Thyroid gland (tissue), 4 donors: ENCODE measurements at places on chromosomes 2 and 18.

GRCh38 chr2:242053921-242054320 is 184.4 kb downstream of the RTP5 start:
- DNase-seq: no peak

DNA sequence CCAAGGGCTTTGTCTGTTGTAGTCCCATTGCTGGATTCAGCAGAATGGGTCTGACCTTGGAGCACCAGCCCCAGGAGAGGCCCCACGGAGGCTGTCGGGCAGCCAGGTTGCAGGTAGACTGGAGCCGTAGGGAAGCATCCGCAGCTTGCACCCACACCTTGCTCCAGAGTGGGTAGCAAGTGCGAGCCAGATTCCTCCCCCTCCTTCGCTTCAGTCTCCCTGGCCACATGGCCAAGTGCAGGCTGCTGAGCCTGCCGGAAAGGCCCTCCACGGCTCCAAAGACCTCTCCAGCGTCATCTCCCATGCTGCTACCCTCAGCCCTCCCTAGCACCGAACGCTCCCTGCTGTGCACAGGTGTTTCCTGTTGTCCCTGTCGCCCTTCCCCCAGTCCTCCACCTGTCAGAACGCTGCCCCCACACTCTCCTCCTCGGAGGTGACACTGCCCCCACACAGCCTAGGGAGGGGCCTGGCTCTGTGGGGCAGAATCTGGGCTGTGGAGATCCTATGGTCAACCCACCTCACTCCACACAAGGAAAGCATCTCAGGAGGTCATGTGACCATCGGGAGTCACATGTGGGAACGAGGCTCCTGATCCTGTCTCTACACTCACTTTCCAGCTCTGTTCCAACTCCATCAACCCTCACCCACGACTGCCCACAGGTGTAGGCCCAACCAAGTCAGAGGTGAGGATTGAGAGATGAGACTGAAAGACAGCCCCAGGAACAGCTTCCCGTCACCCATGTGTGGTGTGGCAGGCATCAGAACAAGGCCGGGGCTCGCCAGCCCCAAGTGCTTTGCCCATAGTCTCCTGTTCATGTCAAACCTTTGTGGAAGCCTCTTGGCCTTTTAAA is 8.3 kb downstream of the KCNF1 start:
- DNase-seq: no peak

DNA sequence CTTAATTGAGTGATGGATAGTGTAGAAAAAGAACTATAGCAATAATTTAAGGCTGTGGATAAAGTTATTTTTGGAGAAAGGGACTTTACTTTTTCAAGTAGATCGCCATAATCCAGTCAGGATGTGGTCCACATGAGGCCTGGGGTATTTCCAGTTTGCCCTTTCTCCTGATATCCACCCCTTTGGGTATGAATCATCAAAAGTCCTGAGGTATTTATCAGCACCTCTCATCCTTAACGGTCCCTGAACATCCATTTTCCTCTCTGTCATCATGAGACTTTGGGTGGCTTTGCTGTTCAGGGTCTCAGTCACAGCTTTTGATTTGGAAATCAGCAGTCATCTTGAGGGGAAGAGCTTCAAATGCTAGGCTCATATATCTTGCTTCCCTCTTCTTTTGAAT is 39.3 kb upstream of the ELAC1 start:
- no peak for DNase-seq

- no peak for DNase-seq
Observed at GRCh38 chr18:71242981-71243380, 954.1 kb downstream of the SOCS6 start.

- peak; percentile 63 for DNase-seq
Observed at GRCh38 chr18:11689669-11690565, 853 bp downstream of the GNAL start.

- peak; percentile 97 for DNase-seq
Observed at GRCh38 chr2:217928324-217929181, 74.2 kb downstream of the TNS1 start.

DNA sequence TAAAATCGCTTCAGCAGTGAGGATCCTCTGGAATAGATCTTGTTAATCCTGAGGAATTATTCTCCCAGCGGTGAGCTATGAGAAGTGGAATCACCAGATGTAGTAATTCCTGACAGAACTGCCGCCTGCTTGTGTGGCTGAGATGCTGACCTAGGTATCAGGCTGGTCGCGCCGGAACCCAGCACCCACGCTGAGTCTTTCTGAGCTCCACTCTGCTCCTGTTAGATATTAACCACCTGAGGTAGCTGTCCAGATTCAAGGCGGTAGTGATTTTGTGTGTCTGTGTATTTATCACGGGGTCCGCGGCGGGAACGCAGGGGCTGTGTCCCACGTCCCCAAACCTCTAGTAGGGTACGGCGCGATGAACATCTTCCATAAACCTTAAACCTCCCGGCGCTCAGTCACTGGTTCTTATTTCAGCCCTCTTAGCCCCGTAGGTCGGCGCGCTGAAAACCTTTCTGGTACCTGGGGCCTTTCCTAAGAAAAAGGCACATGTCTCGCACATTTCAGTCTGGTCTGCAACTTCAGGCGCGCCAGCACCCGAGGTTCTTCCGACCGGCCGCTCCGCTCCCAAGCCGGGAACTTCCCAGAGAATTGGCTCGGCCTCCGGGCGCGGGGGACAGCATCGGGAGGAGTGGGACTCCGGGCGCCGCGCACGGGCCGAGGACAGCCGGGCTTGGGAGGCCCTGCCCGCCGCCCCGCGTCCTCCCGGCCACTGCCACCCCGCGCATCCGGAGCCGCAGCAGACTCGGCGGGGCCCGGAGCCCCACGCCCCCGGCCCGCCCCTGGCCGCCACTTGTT is 542 bp upstream of the CNNM3 start:
- no peak for DNase-seq

DNA sequence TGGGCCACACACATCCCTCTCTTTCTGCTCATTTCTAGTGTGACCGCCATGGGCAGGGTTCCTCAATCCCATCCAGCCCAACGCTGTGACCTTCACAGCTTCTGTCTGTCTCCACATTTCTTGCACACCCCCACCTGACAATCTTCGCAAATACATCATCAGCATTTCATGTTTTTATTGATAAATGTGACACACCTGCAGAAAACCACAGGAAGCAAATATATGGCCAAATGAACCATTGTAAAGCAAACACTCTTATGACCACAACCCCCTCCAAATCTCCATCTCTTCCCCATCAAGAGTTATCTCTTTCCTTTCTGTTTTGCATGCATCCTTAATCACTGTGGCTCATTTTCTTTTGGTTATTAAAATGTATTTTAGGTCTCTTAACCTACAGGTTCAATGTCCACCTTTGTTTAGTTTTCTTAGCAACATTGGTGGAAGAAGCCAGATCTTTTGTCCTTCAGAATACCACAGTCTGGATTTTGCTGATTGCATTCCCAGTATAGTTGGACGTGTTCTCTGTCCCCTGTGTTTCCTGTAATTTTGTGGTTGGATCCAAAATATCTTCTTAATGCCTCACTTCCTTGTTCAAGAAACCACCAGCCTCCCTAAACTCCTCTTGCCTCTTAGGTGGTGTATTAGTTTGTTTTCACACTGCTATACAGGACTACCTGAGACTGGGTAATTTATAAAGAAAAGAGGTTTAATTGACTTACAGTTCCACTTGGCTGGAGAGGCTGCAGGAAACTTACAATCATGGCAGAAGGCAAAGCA is 9.8 kb upstream of the NCK2 start:
- DNase-seq: no peak

DNA sequence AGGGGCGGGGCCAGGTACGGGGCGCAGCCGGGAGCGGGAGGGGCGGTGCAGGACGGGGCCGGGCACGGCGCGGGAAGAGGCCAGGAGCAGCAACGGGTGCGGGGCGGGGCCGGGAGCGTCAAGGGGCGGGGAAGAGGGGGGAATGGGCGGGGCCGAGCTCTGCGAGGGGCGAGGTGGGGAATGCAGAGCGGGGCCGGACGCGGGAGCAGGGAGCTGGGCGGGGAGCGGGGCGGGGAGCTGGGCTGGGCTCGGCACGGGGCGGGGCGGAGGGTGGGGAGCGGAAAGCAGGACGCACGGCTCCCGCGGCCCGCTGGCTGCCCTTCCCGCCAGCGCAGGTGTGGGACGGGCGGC is at the start of gene IMPA2:
IMPA2 (plus strand) TSS at position 316 of the 351 bp plus-strand sequence. CDS start 163 bp downstream, outside the sequence.
- no peak for DNase-seq

- DNase-seq: no peak
Observed at GRCh38 chr2:37711308-37711731, 39.9 kb upstream of the CDC42EP3 start.

- DNase-seq: no peak
Observed at GRCh38 chr2:196248467-196249094, 77.2 kb upstream of the STK17B start.

GRCh38 chr18:68186039-68186438 is 528.9 kb downstream of the TMX3 start:
- DNase-seq: no peak

DNA sequence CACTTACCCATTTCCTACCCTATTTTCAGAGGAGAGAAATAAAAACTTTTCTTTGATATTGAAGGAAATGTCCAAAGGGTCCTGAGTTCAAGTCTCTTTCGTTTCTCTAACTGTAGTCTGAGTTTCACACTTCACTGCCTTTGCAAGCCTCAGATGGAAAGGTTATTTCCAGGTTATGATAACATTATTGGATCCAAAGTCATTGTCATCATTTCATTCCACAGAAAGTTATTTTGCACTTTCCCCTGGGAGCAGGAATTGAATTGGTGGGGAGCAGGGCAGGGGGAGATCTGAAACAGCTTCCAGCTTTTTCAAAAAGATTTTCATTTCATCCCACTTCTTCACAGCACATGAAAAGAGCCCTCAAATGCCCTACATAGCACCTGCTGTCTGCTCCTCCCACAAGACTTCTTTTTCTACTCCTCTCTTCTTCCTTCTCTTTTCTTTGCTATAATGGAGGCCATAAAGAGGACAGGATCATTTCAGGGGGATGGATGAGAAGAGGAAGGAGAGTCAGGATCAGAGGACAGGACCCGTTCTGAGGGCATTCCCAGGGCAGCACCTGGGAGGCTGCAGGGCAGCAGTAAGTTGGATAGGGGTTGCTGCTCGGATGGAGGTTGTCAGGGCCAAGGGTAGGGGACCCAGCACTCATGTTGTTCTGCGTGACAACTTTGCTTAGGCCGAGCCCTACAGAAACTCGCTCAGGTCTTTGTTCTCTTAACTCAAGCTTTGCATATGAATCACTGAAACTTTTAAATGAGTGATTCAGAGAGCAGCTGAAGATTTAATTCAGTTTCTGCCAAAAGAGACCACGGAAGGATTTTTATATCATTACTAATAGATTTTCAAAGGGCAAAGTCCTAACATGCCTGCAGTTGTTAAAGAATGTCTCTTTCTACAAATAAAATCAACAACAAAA is 11.4 kb upstream of the GALNT5 start:
- DNase-seq: no peak

DNA sequence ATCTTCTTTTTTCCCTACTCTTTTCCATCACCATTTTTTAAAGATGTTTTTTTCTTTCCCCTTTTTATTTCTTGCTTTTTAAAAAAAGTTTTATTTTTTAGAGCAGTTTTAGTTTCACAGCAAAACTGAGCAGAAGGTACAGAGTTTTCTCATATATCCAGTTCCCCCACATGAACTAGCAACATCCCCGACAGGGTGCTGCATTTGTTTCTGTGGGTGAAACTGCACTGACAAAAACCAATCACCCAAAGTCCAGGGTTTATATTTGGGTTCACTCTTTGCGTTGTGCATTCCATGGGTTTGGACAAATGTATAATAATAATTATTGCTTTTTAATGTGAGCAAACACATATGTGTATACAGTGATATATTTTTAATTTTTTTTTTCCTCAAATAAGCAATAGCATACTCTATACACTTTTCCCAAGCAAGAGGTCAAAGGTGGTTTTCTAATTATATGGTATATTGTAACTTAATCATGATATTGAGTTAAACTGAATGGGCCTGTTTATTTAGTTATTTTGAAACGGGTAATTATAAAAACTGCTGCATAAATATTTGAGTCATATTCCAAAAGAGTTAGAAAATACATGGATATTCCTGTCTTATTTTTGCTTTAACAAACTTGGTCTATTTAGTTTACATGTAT is 50.3 kb downstream of the NCK2 start:
- DNase-seq: no peak

GRCh38 chr2:44939106-44940048 is 2.1 kb upstream of the SIX3 start:
- no peak for DNase-seq

DNA sequence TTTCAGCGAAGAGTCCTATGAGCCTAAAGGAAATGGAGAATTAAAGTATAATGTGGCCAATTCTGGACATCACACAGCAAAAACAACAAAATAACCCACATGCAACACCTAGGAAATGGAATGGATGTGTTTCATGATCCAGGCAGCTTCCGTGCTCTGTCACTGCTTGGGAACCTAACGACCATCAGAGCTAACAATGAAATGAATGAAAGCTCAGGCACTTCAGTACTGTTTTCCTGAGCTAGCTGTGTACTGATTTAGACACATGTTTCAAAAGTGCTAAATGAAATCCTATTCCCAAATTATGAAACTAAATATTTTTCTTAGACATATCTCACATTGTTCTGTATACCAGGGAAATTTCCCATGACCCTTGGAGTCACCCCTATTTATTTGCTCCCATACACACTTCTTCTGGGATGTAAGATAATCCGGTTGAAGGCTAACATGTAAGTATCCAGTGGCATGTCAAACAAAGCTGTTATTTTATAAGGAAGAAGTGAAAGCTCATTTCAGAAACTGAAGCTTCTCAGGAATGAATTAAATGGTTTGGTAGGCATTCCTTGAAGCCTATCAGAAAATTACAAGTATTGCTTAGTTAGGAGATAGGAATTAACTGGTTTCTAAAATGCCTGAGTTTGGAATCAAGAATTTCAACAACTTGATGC is 108.5 kb upstream of the RND3 start:
- DNase-seq: no peak

- peak; percentile 10 for DNase-seq
Observed at GRCh38 chr18:55781481-55781957, 193.5 kb upstream of the TCF4 start.

DNA sequence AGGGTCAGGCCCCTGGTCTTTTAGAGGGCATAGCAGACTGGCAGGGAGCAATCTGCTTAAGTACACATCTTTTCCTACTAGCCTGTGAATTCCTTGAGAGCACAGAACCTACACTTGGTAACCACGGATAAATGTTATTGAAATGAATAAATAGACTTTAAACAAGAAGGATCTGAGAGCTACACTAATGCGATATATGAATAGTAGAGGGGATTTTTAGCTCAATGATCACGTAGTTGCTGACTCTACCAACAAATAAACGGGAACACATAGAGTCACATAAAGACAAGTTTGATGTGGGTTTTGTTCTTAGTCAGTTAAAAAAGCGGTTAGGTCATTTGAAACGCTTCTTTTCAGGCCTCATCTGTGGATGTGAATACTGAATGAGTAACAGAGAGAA is 290.3 kb upstream of the CCDC68 start:
- no peak for DNase-seq

- DNase-seq: peak; percentile 8
Observed at GRCh38 chr2:205139822-205140463, 542.4 kb upstream of the NRP2 start.
